ENCODE measurements at places on chromosomes 6 and 20.

DNA sequence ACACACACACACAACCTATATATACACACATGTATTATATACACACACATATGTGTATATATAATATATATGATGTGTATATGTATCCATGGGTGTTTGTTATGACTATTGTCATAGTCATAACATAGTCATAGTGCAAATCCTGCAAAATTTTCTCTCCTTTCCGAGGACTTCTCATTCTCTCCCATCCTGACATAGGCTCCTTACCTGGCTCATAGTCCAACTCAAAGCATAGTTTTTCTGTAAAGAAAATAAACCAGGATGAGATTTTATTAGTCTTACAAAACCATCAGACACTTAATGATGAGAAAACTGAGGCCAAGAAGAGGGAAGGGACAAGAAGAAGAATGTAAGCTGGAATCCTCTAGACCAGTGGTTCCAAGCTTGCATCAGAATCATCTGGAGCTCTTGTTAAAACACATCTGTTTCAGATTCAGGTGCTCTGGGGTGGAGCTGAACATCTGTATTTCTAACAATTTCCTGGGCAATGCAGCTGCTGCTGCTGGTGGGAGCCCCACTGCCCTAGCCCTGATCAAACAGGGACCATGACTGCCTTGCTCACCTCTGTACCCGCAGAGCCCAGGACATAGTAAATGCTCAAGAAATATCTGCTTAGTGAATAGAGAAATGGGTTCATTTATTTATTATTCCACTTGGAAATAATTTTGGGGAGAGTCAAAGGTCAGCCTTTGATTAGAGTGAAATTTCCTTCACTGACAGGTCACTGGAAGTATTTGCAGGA lies 5.3 kb downstream of the TRIM10 start:
- DNase-seq = no peak

GRCh38 chr6:54428431-54428830 lies 120.2 kb downstream of the TINAG start:
- peak; percentile 4 for DNase-seq

GRCh38 chr20:10433623-10434466 lies at the start of gene MKKS:
MKKS (minus strand) TSS chr20:10434222; CDS start chr20:10413514, 20,708 bp downstream.
- peak; percentile 89 for DNase-seq

GRCh38 chr20:23869520-23869919 lies 10.0 kb downstream of the CST5 start:
- DNase-seq = no peak

DNA sequence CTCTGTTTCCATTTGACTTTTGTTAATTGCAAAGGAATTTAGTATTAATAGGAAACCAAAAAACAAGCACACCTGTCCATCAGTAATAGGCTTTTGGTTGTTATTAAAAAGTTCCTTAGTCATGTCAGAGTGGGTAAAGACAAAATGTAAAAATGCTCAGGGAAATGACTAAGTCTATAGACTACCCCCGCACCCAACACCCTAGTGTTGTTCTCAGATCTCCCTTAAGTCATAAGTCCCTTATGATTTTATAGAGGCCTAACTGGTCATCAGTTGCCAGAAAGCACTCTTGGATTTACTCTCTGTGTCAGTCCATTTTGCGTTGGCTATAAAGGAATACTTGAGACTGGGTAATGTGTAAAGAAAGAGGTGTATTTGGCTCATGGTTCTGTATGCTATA lies 52.8 kb downstream of the MAP3K4 start:
- no peak for DNase-seq

GRCh38 chr20:57092112-57092899 lies 174.1 kb downstream of the BMP7 start:
- peak; percentile 86 for DNase-seq

GRCh38 chr6:137805622-137806021 lies 61.4 kb upstream of the TNFAIP3 start:
- DNase-seq = no peak

GRCh38 chr6:134525190-134525868 lies 207.4 kb upstream of the SGK1 start:
- no peak for DNase-seq

DNA sequence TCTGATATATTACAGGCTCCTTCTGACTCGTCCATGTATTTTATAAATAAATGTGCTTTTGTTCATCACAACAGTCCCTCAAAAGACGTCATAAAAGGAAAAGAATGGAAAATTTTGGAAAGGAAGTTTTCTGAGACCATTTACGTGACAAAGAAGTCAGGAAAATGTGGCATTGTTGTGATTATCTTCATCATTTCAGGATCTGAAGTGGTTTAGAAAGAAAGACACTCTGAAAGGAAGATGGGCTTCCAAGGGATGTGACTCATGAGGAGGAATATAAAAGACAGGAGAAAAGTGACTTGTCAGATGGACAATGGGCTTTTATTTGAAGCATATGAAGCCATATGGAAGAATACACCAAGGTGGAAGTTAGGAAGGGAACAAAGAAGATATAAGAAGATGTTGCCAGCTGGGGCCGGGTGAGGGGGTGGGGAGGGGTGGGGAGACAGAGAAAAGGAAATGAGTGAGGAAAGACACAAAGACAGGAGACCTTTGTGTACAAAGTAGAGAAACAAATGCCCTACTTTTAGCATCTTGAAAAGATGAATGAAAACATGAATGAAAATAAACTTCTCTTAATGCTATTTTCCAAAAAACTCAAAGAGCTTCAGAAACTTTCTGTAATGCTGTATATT lies 190.3 kb upstream of the PREP start:
- DNase-seq = no peak

- DNase-seq = no peak
These were observed 33.9 kb upstream of the PIM1 start for GRCh38 chr6:37135835-37136694.

DNA sequence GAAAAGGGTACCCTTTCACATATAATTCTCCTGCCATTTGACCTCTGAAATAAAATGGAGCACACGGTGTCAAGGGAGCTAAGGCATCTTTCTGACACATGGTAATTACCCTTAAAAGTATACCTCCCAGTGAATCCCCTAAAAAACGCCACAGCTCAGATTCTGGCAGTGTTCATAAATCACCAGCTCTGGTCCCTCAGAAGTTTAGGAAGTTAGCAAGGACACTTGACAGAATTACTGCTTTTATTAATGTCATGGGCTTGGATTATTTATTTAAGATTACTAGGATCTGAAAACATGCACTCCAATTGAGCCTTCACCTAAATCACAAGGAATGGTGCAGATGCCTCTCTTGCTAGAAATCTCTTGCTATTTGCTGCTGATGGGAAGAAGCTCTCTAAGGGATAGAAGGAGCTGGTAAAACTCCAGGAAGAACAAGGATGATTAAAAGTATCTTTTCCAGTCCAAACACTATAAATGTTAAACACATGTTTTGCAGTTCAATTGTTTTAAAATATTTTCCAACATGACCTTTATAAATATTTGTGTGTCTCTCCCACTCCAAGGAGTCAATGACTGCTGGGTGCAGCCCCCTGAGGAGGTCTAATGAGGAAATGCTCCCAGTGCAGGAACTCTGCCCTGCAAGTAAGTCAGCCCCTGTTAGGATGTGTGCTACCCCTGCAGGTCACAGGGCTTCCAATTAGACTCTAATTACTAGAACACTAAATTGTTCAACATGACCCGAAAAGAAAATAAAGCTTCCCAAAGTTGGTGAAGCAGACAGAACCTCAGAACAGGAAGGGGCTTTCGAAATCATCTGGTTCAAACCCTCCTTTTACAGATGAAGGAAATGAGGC lies 230.3 kb downstream of the TFAP2A start:
- DNase-seq = no peak

- DNase-seq = peak; percentile 86
These were observed 56.1 kb upstream of the HFE start for GRCh38 chr6:26031151-26031594.

- no peak for DNase-seq
These were observed 131.9 kb downstream of the EPM2A start for GRCh38 chr6:145603424-145603833.

GRCh38 chr20:8124639-8125038 lies 7.4 kb upstream of the PLCB1 start:
- DNase-seq = no peak

GRCh38 chr6:123527406-123527805 lies 109.3 kb downstream of the TRDN start:
- no peak for DNase-seq

GRCh38 chr6:132190097-132190814 lies 211.0 kb downstream of the MOXD1 start:
- DNase-seq = no peak

Measured in NAMALWA (cell line).